ENCODE measurements at places on chromosomes 5 and 9. TPM values are rescaled to one million over a fixed set of nuclear protein-coding genes. Genes with fewer than 3 reads are reported as not detected.

- no peak for DNase-seq
These were observed 161.6 kb upstream of the PANK3 start for GRCh38 chr5:168740811-168741213.

DNA sequence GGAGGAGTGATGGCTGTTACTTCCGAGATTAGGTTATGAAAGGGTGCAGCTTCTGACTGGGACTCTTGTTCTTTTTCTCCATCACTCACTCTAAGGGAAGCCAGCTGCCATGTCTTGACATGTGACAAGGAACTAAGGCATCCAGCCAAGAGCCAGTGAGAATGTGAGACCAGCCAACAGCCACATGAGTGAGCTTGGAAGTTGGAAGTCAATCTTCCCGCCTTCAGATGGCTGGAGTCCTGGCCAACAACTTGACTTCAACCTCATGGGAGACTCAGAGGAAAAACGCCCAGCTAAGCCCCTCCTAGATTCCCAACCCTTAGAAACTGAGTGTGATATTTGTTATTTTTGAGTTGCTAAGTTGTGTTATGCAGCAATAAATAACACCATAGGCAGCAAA, 201.1 kb downstream of the SNX18 start:
- peak; percentile 61 for DNase-seq

DNA sequence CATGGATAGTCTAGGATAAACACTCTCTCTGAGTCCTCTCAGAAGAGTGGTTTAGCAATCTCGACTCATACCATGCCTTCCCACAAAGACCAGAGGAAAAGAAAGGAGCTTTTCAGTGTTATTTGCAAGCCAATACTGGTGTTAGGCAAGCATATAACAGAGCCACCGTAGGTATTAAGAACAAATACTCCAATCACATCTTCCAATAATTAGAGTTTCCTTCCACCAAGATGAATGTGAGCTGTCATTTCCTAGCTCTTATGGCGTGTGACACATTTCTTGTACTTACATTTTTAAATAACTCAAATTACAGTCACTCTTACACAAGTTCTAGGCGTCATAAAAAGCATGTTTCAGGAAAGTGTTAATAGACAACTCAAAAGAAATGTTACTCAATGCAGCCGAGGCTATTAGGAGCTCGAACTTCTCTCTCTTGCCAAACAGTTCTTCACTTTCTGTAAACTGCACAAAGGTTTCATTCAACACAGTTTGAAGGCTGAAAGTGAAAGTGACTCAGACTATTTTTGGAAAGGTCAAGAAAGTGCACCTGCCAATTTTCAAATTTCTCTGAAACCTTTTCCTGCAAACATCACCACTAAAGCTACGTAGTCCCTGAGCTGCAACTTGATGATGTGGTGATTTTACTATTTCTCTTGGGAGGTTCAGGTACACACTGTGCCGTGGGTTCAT, 153.8 kb downstream of the AUH start:
- DNase-seq: peak; percentile 42

- no peak for DNase-seq
These were observed 255.7 kb downstream of the HCN1 start for GRCh38 chr5:45440466-45440865.

The NR5A1 gene
- total RNA-seq: not detected

The SHOC1 gene
- total RNA-seq: not detected

The PCDHA10 gene
- 0.02 TPM for total RNA-seq
